ENCODE measurements at places on chromosomes 3 and 15.

DNA sequence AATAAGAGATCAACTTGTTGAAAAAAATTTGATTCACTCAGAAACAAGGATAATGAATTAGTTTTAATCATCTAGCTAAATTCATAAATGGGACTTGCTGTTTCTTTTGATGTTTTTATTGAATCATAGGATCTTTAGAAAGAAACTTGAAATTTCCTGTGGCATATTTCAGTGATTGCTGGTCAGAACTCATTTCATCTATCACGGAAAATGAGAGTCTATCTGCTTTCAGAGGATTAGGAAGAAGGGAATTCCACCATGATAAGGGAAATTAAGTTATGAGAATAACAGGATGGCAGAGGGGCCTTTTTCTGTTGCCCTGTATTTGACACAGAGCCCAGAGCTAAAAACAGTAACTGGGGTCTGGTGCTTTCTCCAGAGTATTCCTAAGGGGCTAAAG is 44.9 kb upstream of the CCNL1 start:
- DNase-seq, result no peak

DNA sequence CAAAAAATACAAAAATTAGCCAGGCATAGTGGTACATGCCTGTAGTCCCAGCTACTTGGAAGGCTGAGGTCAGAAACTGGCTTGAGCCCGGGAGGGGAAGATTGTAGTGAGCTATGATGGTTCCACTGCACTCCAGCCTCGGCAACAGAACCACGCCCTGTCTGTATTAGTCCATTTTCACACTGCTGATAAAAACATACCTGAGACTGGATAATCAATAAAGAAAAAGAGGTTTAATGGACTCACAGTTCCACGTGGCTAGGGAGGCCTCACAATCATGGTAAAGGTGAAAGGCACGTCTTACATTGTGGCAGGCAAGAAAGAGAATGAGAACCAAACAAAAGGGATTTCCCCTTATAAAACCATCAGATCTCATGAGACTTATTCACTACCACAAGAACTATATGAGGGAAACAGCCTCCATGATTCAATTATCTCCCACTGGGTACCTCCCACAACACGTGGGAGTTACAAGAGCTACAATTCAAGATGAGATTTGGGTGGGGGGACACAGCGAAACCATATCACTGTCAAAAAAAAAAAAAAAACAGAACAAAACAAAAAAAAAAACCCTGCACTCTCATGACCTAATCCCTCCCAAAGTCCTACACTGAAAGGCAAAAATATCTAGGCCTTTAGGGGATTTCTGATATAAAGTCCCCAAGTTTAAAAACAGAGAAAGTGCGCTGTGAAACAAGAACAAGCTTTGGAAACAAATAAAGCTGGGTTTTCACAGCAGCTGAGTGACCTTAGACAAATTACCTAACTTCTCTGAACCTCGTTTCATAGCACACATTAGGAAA is 224.7 kb downstream of the IGSF11 start:
- no peak for DNase-seq

GRCh38 chr3:183375787-183376186 is 52.6 kb downstream of the MCF2L2 start:
- no peak for DNase-seq

DNA sequence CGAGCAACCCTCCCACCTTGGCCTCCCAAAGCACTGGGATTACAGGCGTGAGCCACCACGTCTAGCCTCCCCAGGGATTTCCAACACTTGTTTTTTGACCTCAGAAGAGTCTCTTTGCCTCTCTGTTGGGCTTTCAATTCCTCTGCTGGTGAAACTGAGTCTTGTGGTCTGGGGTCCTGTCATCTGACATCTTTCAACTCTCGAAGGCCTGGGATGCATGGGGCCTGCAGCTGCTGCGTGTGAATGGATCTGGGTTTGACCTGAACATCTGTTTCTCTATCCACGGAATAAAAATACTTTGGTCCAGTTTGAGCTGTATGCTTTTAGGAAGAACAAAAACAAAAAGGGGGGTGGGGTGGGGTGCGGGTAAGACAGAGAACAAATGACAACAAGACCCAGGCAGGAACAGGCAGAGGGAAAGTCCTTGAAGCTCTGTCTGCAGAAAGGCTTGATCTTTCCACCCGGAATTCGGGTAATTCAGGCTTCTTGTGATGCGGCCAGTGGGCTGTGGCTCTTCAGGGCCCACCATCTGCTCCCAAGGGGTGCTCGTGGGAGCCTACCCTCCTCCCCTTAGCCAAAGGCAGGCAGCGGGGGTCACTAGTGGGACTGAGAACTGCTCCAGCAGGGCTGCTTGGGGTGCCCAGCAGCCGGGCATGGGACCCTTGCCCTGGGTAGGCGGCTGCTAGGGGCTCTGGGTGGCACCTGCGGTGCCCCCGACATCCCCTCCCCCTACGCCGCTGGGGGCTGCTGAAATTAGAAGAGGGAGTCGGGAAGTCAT is 71.5 kb downstream of the SLC12A8 start:
- DNase-seq, result no peak

GRCh38 chr3:42852441-42852840 is 23.2 kb downstream of the CYP8B1 start:
- DNase-seq, result no peak

- no peak for DNase-seq
Measured at GRCh38 chr3:178036451-178037144, 499.6 kb upstream of the KCNMB2 start.

DNA sequence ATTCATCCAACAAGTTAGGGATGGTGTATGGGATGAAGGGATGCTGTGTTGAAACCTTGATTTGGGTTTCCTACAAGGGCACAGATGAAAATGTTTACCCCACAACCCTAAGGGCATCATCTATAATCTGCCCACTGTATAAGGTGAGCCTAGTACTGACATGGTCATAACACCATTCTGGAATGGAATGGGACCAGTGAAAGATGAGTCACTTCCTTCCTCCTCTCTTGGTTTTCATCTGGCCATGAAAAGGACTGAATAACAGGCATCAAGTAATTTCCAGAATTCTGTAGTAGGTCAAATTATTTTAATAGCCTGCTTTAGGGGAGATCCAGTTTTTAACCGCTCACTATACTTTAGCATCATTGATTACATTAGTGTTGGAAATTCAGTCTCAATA is 538.6 kb downstream of the NR2F2 start:
- no peak for DNase-seq

- no peak for DNase-seq
Measured at GRCh38 chr3:165859061-165859460, 21.8 kb upstream of the BCHE start.

DNA sequence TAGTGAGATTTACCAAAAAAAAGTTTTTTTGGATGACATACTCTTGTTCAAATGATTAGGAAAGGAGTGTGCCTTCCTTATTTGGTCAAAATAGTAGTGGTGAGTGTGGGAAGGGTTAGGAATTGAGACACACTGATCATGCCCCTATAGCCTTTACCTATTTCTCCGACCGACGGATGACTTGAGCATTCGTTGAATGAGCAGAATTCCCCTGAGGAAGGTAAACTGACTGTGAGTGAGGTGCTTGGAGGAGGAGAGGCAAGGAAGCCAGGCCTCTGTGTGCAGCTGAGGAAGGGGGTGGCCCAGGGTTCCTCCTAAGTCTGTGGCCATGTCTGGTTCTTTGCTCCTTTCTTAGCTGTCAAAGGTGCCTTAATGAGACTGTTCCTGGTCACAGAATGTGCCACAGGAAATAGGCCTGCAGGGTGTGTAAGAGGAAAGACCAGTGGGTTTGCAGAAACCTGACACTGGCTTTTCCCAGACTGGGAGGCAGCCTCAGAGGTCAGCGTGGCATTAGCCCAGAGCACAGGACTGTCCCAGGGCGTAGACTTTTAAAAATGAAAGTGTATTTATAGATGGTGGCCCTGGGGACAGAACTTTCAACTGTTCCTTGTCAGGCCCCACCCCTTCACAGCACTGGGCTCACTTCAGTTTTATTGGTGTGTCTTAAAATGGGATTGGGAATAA is 307.7 kb upstream of the C2CD4B start:
- DNase-seq, result no peak

DNA sequence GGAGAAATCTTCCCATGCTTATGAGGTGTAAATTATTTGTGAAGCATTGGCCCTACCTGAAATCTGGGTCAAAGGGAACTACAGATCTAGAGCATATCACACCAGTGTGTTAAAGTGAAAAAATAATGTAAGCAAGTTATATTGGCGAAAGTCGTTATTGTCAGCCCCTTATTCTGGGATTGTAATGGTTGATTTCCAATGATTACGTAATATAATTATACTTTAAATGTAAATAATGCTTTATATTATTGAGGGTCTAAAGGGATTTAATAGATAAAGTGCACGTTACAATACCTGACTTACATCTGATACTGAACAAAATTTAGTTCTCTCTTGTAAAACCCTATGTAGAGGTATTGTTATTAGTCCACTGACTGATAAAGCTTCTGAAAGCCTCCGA is 101.2 kb downstream of the NEO1 start:
- DNase-seq, result no peak

- no peak for DNase-seq
Measured at GRCh38 chr3:80238606-80239005, 470.8 kb upstream of the ROBO1 start.

DNA sequence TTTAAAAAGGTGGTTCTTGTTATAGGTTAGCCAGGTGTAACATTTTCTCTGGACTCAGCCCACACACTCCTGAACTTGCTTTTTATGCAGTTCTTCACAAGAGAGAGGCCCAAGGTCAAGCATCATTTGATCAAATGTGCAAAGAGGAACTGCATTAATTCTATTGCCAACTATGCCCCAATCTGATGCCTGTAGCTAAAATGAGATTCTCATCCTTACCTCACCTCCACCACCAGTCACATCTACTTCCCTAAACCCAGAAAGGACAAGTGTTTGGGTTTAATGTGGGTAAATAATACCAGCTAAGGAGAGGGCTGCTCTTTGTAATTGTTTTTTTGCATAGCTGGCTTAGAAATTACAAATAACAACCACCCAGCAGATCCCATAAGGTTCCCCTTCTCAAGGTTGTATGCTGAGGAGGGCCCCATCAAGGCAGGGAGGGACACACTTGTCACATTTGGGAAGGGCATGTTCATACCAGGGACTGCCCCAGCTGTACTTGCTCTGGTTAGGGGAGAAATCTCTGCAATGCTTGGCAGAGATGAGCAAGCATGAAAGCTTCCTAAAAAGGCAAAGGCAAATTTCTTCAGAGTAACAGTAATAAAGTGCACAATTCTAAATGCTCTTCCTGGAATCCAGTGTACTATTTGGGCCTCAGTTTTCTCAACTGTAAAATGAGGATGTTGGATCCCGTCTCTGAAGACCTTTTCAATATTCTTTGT is 76.2 kb downstream of the TGFBR2 start:
- no peak for DNase-seq

- DNase-seq, result no peak
Measured at GRCh38 chr15:42721016-42721415, 15.9 kb downstream of the CDAN1 start.

GRCh38 chr3:152050903-152051302 is 177.5 kb downstream of the SUCNR1 start:
- DNase-seq, result no peak

GRCh38 chr3:115783938-115784738 is 160.8 kb downstream of the GAP43 start:
- DNase-seq, result peak; percentile 82

- DNase-seq, result no peak
Measured at GRCh38 chr15:66943456-66944095, 121.8 kb upstream of the SMAD3 start.

- DNase-seq, result no peak
Measured at GRCh38 chr3:107201146-107201545, 176.1 kb upstream of the CCDC54 start.

GRCh38 chr3:128480717-128481437 is 12.1 kb downstream of the GATA2 start:
- no peak for DNase-seq

- DNase-seq, result no peak
Measured at GRCh38 chr15:22855791-22856190, 17.3 kb downstream of the NIPA2 start.

- no peak for DNase-seq
Measured at GRCh38 chr3:44337248-44337785, 1.2 kb upstream of the TCAIM start.

DNA sequence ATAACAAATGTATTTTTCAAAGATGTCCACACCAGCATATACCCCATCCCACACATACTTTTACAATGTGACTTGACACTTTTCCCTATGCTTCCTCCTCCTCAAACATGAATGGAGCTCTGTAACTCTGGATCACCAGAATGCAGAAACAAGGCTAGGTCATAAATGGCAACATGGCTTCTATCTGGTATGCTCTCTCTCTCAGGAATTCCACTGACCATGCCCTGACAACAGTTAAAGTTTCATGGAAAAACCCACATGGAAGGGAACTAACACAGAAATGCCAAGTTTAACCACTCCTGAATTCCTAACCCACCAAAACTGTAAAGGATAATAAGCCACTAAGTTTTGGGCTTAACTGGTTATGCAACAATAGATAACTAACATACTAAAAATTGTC is 19.9 kb downstream of the MYO9A start:
- no peak for DNase-seq

- no peak for DNase-seq
Measured at GRCh38 chr15:43879386-43880355, 52.9 kb downstream of the WDR76 start.

DNA sequence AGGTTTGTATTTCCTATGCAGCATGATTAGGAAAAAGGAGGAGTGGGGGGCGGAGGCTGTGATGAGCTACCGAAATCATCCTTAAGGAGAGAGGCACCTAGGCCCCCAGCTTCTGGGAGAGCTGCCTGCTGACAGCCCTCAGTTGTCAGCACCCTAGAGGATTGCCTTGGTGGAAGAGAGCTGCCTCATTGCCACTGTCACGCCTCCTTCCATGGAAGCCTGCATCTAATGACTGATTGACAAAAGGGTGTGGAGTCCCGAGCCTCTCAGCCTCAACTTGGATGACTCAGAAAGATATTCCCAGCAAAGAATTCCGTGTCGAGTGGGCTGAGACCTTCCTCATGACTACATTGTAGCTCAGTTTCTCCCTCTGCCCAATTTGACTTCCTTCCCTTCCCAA is 320.4 kb upstream of the PROK2 start:
- no peak for DNase-seq

DNA sequence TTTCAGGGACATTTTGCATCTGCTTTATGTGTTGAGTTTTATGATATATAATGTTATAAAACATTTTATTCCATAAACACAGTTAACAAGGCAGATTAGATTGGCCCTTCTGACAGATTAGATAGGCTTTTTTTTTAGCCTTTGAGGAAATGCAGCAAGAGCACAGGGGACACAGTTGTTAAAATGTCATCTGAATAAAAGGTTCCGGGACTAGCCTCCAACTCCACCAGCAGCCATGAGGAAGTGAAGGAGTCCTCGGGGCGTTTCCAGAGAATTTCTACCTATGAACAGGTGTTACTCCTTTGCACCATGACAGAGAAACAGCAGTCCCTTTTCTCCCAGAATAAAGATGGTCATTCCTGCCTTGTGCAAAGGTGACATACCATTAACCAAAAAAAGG is 167.8 kb upstream of the KBTBD8 start:
- no peak for DNase-seq
